KBM-7 (cell line): ENCODE measurements at places on chromosomes 2 and 18.
A peak's percentile ranks its signal among the peaks of the same experiment; 100 is the strongest.

DNA sequence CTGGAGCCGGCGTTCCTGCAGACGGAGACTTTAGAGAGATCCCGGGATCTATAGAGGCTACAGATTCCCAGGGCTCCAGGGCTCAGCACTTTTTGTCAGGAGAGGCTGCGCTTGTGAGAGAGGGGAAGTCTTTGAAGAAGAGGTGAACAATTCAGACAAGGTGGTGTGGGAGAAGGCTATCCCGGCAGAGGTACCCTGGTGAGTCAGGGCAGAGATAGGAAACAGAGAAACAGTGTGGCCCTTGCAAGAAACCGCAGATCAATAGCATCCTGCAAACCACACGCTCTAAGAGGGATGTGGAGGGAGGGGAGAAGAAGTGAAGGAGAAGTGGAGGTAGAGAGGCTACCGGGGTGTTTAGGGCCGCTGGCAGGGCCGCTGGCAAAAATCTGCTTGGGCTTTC lies 160.5 kb upstream of the APCDD1 start:
- peak; percentile 63 for DNase-seq

GRCh38 chr2:196170213-196170605 lies 1.2 kb downstream of the STK17B start:
- peak; percentile 73 for DNase-seq

GRCh38 chr2:96788442-96789244 lies 27.4 kb upstream of the CNNM3 start:
- DNase-seq, result no peak

- no peak for DNase-seq
Observed at GRCh38 chr2:96393989-96394761, 58.6 kb downstream of the NCAPH start.

DNA sequence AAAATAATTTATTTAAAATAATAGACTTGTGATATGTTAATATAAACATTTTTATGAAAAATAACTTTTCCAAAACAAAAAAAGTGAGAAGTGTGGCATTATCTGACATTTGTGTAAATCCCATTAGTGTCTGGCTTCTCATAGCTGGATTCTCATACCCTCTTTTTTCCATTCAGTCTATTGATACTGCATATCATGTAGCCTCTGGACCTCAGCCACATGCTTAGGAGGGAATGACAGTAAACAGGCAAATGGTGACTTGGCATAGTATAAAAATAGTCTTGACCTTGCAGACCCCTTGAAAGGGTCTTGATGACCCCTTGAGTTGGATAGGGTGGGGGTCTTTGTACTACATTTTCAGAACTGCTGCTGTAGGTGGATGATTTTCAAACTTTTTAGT lies 29.2 kb downstream of the GALNT1 start:
- no peak for DNase-seq

DNA sequence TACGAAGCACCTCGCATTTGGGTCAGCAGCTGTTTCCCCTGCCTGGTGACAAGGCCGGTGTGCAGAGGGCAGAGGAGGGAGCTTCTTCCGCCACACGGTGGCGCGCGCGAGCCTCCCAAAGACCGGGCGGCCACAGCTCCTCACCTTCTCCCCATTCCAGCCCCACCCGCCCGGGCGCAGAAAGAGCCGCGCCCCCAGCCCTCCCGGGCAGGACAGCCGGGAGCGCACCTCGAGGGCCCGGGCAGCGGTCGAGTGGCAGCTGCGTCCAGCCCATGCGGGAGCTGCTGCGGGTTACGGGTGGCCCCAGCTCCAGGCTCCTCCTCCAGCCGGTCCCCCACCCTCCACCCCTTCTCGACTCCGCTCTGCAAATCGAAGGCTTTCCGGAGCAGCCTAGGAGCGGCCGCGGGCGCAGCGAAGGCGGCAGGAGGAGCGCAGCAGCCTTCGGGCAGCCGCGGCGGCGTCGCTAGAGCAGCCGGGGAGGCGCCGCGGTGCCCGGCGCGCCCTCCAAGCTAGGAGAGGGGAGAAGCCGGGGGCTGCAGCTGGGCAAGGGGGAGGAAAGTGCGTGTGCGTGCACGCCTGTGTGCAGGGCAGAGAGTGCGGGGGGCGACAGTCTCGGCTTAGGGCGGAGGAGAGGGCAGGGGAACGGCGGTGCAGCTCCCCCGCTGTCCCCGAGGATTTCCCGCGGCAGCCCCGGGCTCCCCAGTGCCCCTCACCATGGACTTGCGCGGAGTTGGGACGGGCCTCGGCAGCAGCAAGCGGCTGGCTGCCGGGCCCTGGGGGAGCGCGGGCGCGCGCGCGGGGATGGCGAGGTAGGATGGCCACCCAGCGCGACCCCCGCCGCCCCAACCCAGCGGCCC lies at the start of gene CCDC85A:
TSS of gene CCDC85A (plus strand) at position 348 of the 857 bp plus-strand sequence. CDS start 635 bp downstream, outside the sequence.
- peak; percentile 93 for DNase-seq

DNA sequence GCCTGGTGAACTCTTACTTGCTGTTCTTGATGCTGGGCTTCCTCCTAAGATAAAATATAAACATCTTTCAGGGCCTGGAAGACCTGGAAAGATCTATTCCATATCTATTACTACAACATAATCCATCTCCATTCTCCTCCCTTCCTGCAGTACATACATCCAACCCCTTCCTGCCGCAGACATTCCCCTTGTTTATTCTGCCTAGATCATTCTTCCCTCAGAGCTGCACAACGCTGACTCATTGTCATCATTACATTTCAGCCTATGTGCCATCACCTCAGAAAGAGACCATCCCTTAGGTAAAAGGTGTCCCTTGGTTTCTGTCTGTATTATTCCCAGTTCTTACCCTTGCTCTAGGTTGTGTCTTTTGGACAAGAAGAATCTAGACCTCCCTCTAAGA lies 2.5 kb upstream of the CDH7 start:
- DNase-seq, result no peak

GRCh38 chr2:209872675-209873074 lies 101.0 kb downstream of the UNC80 start:
- DNase-seq, result no peak

GRCh38 chr2:20209373-20210109 lies 15.4 kb downstream of the SDC1 start:
- no peak for DNase-seq
